ENCODE measurements at places on chromosomes 12 and 14.

DNA sequence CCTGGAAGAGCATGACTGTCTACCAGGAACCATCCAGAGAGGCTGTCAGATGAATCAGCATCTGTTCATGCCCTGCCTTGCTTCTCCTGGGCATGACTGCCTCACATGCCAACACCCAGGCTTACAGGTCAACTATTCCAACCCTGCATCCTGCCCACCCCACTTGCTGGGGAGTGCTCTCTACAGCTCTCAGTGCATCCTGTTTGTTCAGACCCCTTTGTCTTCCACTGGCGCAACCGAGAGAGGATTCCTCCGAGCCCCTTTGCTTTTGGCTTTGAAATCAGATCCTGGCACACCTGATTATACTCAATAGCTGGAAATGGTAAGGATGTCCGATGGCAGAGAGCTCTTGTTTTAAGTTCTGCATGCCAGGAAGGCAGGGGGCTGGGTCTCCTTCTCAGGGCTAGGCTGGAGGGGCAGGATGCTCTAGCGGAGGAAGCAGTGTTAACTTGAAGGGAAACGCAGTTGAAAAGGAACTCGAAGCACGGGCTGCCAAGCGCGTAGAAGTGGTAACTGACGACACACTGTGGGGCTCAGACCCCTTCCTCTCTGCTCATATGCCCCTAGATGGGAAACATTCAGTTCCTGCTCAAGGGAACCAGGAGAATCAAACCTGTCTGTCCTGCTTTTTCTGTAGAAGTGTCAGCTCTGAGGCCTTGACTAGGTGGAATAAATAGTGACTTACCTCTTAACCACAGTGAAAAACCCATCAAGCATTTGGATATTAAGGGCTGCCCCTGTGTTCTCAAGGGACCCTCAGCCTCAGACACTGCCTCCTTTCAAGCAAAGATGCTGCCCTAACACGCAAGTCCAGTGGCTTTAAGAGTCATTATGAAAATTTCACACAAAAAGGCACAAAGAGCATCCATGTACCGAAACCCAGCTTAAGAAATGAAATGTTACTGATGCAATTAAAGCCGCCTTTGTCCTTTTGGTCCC, 297.5 kb downstream of the ZFP36L1 start:
- no peak for DNase-seq

GRCh38 chr14:99854831-99855230, 61.6 kb downstream of the EML1 start:
- DNase-seq: no peak

DNA sequence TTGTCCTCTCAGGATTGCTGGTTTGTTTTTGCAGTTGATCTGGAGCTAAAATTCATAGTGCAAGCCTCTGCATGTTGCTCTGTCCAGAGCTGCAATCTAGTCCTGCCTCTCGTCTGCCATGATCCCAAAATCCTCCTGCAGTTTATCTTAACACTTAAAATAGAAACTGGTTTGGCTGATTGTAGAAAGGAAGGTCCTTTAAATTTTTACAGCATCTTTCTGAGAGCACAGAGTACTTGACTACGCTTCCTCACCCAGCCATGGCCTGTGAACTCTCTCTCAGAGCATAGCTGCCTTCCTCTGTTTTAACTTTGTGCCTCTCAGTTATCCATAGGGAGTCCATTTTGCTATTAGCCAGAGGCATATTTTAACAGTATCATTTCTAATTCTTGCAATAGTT, 877.1 kb downstream of the C12orf50 start:
- DNase-seq: no peak

GRCh38 chr12:131810726-131811125, 17.5 kb upstream of the MMP17 start:
- no peak for DNase-seq

GRCh38 chr12:6550294-6551062, 5.4 kb downstream of the IFFO1 start:
- DNase-seq: no peak

DNA sequence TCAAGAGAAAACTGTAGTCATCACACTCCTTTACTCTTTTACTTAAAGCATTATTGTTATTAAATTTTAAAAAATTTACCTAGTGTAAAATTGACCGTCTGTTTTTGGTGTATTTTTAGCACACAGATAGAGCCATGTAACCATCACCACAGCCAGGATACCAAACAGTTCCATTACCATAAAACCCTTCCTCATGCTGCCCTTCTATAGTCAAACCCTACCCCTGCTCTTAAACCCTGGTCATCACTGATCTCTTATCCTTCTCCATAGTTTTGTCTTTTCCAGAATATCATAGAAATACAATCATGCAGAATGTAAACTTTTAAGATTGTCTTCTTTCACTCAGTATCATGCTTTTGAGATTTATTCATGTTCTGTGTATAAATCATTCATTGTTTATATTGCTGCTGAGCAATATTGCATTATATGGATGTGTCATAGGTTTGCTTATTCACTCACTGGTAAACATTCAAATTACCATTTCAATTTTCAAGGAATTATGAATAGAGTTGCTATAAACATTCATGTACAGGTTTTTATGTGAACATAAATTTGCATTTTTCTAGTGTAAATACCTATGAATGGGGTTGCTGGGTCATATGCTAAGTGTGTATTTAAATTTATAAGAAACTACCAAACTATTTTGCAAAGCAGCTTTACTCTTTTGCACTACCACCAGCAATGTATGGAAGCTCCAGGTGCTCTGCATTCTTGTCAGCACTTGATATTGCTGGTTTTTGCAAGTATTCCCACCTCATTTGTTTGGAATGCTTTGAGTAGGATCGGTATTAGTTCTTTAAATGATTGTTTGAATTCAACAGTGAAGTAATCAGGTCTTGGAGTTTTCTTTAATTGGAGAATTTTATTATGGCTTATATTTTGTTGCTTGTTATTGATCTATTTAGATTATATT, 125.5 kb downstream of the LMNTD1 start:
- no peak for DNase-seq

- no peak for DNase-seq
Observed at GRCh38 chr12:3464561-3464960, 26.4 kb upstream of the PRMT8 start.

GRCh38 chr12:15823360-15824128, 34.4 kb upstream of the EPS8 start:
- DNase-seq: no peak

Data from HS-27A (cell line).